ENCODE measurements at places on chromosomes 7 and 10. TPM values are rescaled to one million over a fixed set of nuclear protein-coding genes. Genes with fewer than 3 reads are reported as not detected.

- DNase-seq, result no peak
Observed at GRCh38 chr10:120335553-120335952, 121.5 kb upstream of the PLPP4 start.

The NFE2L3 gene
- 25.2 TPM for polyA plus RNA-seq

The UNCX gene
- polyA plus RNA-seq, result 13.5 TPM

DNA sequence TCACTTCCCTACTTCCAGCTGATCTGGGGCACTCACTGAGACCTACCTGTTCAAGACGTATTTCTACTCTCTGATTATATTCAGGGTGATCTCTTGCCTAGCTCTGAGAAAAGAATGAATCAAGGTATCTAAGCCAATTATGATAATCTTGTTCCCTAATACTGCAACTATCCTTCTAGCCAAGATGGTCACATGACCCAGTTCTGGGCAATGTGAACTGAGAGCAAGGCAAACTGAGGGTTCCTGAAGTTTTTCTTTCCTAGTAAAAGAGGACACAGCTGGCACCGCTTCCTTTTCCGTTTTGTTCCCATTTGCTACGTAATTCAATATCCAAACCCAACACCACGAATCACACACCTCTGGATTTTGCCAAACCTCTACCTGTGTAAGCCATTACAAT lies 5.9 kb upstream of the GPAM start:
- DNase-seq, result no peak

GRCh38 chr10:108801775-108802517 lies 1121.4 kb downstream of the XPNPEP1 start:
- DNase-seq, result no peak

The NPSR1 gene
- 0.06 TPM for polyA plus RNA-seq

DNA sequence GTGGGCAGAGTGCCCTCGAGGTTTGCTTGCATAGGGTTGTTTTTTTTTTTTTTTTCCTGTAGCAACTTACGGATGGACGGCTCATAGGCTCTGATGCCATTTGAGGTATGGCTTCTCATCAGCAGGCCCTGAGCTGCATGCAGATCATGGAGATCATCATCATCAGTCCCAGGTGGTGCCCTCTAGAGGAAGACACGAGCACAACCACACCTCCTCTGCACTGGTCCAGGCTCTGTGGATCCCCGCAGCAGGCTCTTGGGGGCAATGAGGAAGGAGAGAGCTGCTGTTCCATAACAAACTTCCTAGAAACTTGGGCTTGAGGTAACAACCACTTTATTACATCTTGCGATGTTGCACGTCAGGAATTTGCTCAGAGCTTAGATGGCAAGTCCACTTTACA lies 132.7 kb upstream of the CXCL12 start:
- DNase-seq, result no peak

- DNase-seq, result no peak
Observed at GRCh38 chr10:72466018-72466417, 111.3 kb upstream of the DNAJB12 start.

DNA sequence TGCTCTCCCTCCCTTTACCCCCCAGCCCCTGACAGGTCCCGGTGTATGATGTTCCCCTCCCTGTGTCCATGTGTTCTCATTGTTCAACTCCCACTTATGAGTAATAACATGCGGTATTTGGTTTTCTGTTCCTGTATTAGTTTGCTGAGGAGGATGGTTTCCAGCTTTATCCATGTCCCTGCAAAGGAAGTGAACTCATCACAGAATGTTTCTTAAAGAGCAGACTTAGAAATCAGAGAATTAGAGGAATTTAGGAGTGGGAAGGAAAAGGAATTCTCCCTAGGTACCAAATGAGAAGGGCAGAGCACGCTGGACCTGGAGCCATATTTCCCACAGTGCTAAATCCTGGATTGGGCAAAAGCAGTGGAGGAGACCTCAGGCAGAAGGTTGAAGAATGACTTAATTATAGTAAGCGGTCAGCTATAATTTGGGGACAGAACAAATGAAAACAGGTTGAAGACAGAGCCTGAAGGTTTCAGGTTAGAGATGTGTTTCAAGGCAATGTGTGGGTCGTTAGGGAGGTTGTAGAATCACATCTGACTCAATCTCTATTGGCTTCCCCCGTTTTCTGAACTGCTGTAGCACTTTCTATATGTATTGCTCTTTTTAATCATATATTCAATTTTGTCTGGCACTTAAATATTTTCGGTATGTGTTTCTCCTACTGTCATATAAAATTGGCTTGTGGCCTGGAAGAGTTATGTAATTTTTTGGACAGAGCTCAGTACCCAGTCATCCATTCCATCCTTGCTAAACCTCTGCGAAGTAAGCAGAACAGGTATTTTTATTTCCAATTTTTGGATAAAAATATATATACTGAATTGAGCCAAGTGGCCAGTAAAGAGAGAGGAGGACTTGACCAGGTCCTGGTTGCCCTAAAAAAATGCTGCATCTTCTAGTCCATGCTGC lies 210.5 kb upstream of the KLF6 start:
- no peak for DNase-seq

The SRRM3 gene
- 2.1 TPM for polyA plus RNA-seq

GRCh38 chr7:3349126-3349525 lies 48.1 kb downstream of the SDK1 start:
- no peak for DNase-seq

The ACBD7 gene
- polyA plus RNA-seq, result 6.6 TPM

The DNAJB9 gene
- 36.8 TPM for polyA plus RNA-seq

DNA sequence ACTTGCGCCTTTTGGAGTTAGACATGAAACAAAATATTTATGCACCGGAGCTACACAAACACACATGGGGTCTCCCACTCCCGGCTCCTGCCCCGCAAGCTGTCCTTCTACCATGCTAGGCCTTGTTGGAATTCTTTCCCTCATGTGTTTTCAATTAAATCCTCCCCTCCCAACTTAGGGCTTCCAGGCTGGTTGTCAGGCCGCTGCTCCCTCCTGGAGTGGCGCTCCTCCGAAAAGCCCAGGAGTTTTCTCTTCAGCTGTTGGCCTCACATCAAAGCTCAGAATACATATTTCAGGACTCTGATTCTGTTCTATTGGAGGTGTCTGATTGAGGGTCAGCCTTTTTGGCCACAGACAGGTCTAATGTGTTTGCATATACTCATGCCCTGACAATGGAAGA lies 113.3 kb downstream of the FANK1 start:
- DNase-seq, result no peak

All from renal pelvis (tissue), 12 donors.